ENCODE measurements at places on chromosomes 7 and 10. TPM values are rescaled to one million over a fixed set of nuclear protein-coding genes. Genes with fewer than 3 reads are reported as not detected.

The RAMP3 gene
- not detected for total RNA-seq

GRCh38 chr10:59678884-59679301 lies 30.8 kb downstream of the SLC16A9 start:
- DNase-seq, result no peak
- no peaks in the 10 kb centered on the region for H3K36me3 ChIP-seq
- no peaks in the 10 kb centered on the region for H3K4me1 ChIP-seq
- H3K27ac ChIP-seq, result no peak overlapping the region

GRCh38 chr7:51949726-51950644 lies 633.4 kb upstream of the COBL start:
- no peaks in the 10 kb centered on the region for H3K27me3 ChIP-seq
- no peak overlapping the region for H3K27ac ChIP-seq
- H3K4me3 ChIP-seq, result no peak overlapping the region
- no peaks in the 10 kb centered on the region for H3K36me3 ChIP-seq
- no peak for DNase-seq
- no peaks in the 10 kb centered on the region for H3K4me1 ChIP-seq

The ABI1 gene
- total RNA-seq, result 34.8 TPM

- H3K4me1 ChIP-seq, result peaks cover 5% of the 10 kb centered on the region
- H3K36me3 ChIP-seq, result no peaks in the 10 kb centered on the region
- DNase-seq, result no peak
- H3K4me3 ChIP-seq, result no peak overlapping the region
These were observed 55.5 kb downstream of the AOAH start for GRCh38 chr7:36668750-36669149.

The DDX50 gene
- 25.6 TPM for total RNA-seq

- no peaks in the 10 kb centered on the region for H3K27me3 ChIP-seq
- DNase-seq, result no peak
- no peak overlapping the region for H3K4me3 ChIP-seq
- no peaks in the 10 kb centered on the region for H3K4me1 ChIP-seq
- H3K27ac ChIP-seq, result no peak overlapping the region
- H3K36me3 ChIP-seq, result no peaks in the 10 kb centered on the region
These were observed 125.7 kb downstream of the ABCA13 start for GRCh38 chr7:48296966-48297365.

GRCh38 chr10:113523071-113523470 lies 29.8 kb upstream of the HABP2 start:
- H3K36me3 ChIP-seq, result no peaks in the 10 kb centered on the region
- DNase-seq, result no peak
- H3K4me1 ChIP-seq, result peaks cover 11% of the 10 kb centered on the region
- no peak overlapping the region for H3K27ac ChIP-seq
- H3K27me3 ChIP-seq, result peaks cover 8% of the 10 kb centered on the region

DNA sequence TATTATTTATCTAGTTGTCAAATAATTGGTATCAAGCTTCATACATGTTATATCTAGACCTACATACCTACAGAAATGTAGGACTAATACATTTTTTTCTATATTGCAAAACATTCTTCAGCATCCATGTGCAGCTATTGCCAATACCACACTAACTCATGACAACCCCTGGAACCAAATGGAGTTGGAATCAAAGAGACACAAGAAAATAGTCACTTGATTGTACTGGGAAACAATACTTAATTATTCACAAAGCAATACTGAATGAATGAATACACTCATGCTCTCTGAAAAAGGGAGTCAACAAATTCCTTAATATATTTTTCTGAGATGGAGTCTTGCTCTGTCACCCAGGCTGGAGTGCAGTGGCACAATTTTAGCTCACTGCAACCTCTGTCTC lies 10.4 kb upstream of the CFAP43 start:
- H3K27me3 ChIP-seq, result no peaks in the 10 kb centered on the region

GRCh38 chr7:156558198-156558597 lies 82.4 kb upstream of the RNF32 start:
- no peak overlapping the region for H3K4me3 ChIP-seq
- DNase-seq, result peak; percentile 19
- no peak overlapping the region for H3K27ac ChIP-seq

DNA sequence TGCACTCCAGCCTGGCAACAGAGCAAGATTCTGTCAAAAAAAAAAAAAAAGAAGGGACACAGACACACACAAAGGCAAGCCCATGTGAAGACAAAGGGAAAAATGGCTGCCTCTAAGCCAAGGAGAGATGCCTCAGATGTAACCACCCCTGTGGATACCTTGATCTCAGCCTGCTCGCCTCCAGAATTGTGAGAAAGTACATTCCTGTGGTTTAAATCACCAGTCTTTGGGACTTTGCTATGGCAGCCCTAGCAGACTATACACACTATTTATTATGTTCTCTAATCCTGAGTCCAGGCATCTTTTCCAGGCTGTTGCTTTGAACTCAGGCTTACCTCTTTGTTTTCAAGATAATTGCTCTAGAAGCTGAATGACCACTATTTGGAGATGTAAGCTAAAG lies 494.3 kb downstream of the GALNT17 start:
- no peak for DNase-seq
- no peaks in the 10 kb centered on the region for H3K27me3 ChIP-seq
- no peak overlapping the region for H3K27ac ChIP-seq

The DRGX gene
- not detected for total RNA-seq

The POLR2J2 gene
- total RNA-seq, result 6.2 TPM

The CXCL12 gene
- 0.47 TPM for total RNA-seq

GRCh38 chr10:91602868-91603568 lies 29.9 kb downstream of the PPP1R3C start:
- no peaks in the 10 kb centered on the region for H3K4me1 ChIP-seq
- no peak overlapping the region for H3K27ac ChIP-seq

- H3K36me3 ChIP-seq, result peaks cover 15% of the 10 kb centered on the region
- peak overlapping the region; percentile 91 for H3K27ac ChIP-seq
These were observed 227.2 kb upstream of the KLF14 start for GRCh38 chr7:130961128-130961601.

DNA sequence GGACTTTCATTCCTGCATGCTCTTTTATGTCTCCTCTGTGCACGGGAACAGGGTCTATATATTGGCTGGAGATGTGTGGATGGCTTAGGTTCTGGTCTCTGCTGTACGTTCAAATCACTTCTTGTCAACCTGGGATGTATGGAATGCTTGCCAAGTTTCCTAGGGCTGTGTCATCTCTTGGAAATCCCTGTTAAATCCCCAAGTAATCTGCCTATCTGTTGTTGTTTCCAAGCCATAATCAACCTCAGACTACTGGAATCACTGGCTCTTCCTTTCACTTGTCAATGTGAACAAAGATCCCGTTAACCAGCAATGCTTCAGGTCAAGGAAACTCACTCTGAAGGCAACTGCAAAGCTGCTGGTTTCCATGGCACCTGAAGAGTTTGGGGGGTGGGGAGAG lies 93.3 kb upstream of the FAM171A1 start:
- DNase-seq, result no peak
- H3K4me1 ChIP-seq, result no peaks in the 10 kb centered on the region
- no peak overlapping the region for H3K27ac ChIP-seq
- H3K27me3 ChIP-seq, result peaks cover 31% of the 10 kb centered on the region
- no peak overlapping the region for H3K4me3 ChIP-seq
- H3K36me3 ChIP-seq, result no peaks in the 10 kb centered on the region

GRCh38 chr7:157432957-157433576 lies 96.3 kb downstream of the DNAJB6 start:
- no peak for DNase-seq
- H3K4me1 ChIP-seq, result peaks cover 6% of the 10 kb centered on the region
- H3K27ac ChIP-seq, result no peak overlapping the region
- no peaks in the 10 kb centered on the region for H3K27me3 ChIP-seq
- no peaks in the 10 kb centered on the region for H3K36me3 ChIP-seq
- peak overlapping the region; percentile 17 for H3K4me3 ChIP-seq

DNA sequence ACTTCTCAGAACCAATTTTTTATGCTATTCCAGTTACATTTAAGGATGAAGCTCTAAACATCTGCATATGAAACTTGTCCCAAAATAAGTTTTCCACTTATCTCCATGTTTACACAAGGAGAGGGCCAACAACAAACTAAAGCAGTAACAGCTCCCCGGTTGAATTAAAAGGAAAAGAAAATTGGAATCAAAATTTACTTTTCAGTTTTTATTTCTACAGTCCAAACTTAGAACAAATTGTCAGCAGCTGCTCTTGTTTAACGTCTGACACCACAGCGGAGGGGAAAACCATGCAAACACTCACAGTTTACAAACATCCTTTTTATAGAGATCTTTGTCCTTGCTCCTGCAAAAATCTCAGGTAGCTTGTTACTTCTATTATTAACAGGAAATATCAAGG lies 101.3 kb downstream of the COL28A1 start:
- no peak overlapping the region for H3K27ac ChIP-seq
- peaks cover 6% of the 10 kb centered on the region for H3K4me1 ChIP-seq
- H3K4me3 ChIP-seq, result no peak overlapping the region
- no peak for DNase-seq
- H3K27me3 ChIP-seq, result no peaks in the 10 kb centered on the region
- H3K36me3 ChIP-seq, result no peaks in the 10 kb centered on the region

The LRRC27 gene
- total RNA-seq, result 4.1 TPM

The SUFU gene
- 18.8 TPM for total RNA-seq

DNA sequence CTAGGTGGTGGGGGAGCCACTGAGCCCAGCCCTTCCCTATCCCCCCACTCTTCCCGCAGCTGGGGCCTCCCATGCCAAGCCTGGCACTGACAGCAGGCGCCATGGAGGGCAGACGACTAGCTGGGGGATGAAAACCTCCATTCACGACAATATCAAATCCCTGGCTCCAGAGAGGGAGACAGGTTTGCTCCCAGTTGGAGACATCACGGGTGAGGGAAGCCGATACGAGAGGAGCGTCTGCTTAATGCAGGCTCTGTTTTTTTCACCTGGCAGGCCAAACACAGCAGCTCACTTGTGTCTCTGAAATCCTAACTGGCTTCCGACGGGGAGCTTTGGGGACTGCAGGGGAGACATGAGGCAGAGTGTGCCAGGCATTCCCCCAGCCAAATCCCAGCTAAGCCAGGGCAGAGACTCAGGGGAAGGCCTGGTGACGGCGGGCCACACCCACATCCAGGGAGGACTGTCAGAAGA lies 307.4 kb upstream of the ZMIZ1 start:
- H3K4me3 ChIP-seq, result no peak overlapping the region
- H3K4me1 ChIP-seq, result peaks cover 17% of the 10 kb centered on the region
- no peaks in the 10 kb centered on the region for H3K36me3 ChIP-seq
- no peak overlapping the region for H3K27ac ChIP-seq
- no peak for DNase-seq
- H3K27me3 ChIP-seq, result no peaks in the 10 kb centered on the region

The TRIM74 gene
- total RNA-seq, result 1.0 TPM

The RASA4B gene
- 6.0 TPM for total RNA-seq

- H3K36me3 ChIP-seq, result no peaks in the 10 kb centered on the region
- no peak overlapping the region for H3K27ac ChIP-seq
- H3K4me1 ChIP-seq, result no peaks in the 10 kb centered on the region
These were observed 23.9 kb downstream of the HECTD2 start for GRCh38 chr10:91434041-91434440.

DNA sequence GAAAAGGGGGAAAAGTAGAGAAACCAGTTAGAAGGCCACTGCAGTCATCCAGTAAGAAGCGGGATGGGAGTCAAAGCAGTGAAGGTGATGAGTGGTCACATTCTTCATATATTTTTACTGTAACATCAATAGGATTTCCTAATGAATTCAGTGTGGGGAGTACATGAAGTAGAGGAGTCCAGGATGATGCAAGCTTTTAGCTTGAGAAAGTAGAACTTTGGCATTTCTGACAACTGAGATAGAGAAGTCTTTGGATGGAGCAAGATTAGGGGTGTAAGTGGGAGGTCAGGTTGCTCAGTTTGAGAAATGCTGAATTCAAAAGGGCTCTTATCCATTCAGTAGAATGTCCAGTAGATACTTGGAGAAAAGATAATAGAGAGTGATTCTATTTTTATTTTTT lies 264.1 kb upstream of the DGKB start:
- H3K4me3 ChIP-seq, result no peak overlapping the region
- H3K36me3 ChIP-seq, result no peaks in the 10 kb centered on the region
- H3K27ac ChIP-seq, result no peak overlapping the region
- no peak for DNase-seq

The CDC14C gene
- not detected for total RNA-seq

The VIPR2 gene
- total RNA-seq, result 0.10 TPM

DNA sequence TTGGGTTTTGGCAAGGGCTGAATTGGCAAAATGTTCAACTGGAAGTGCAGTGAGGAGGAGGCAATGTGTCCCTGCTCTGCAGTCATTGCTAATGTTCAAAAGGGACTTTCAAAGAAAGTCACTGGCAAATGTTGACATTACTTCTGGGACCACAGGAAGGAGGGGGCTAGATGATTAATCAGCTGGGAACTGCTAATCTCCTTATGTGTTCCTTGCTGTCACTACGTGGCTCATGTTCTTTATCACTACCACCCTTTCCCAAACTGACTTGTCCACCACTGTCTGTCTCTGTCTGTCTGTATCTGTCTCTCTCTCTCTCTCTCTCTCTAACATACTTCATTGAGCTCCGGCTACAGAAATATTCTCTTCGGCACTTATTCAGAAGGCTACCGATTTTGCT lies 86.9 kb upstream of the MTPN start:
- H3K4me1 ChIP-seq, result no peaks in the 10 kb centered on the region
- H3K27ac ChIP-seq, result no peak overlapping the region
- no peaks in the 10 kb centered on the region for H3K36me3 ChIP-seq
- peaks cover 24% of the 10 kb centered on the region for H3K27me3 ChIP-seq

GRCh38 chr7:36036590-36036989 lies 116.5 kb upstream of the EEPD1 start:
- no peaks in the 10 kb centered on the region for H3K4me1 ChIP-seq
- no peak overlapping the region for H3K27ac ChIP-seq
- no peaks in the 10 kb centered on the region for H3K36me3 ChIP-seq

The ABCF2 gene
- total RNA-seq, result 63.7 TPM

GRCh38 chr10:44963772-44964633 lies 4.4 kb downstream of the RASSF4 start:
- H3K36me3 ChIP-seq, result no peaks in the 10 kb centered on the region
- H3K27ac ChIP-seq, result no peak overlapping the region
- no peaks in the 10 kb centered on the region for H3K27me3 ChIP-seq
- no peak overlapping the region for H3K4me3 ChIP-seq
- peaks cover 3% of the 10 kb centered on the region for H3K4me1 ChIP-seq

All from HCT116 (cell line).